ENCODE measurements at places on chromosomes 16 and 17.

GRCh38 chr17:12027658-12028057 is 7.0 kb downstream of the MAP2K4 start:
- peaks cover 20% of the 10 kb centered on the region for H3K4me1 ChIP-seq
- no peak overlapping the region for H3K4me3 ChIP-seq

- H3K27me3 ChIP-seq: no peaks in the 10 kb centered on the region
- no peak for DNase-seq
- peaks cover 44% of the 10 kb centered on the region for H3K4me1 ChIP-seq
- H3K36me3 ChIP-seq: peaks cover 3% of the 10 kb centered on the region
- H3K27ac ChIP-seq: no peak overlapping the region
- no peak overlapping the region for H3K4me3 ChIP-seq
Observed at GRCh38 chr16:4525634-4526277, 12.8 kb downstream of the CDIP1 start.

- H3K4me3 ChIP-seq: no peak overlapping the region
- H3K27me3 ChIP-seq: no peaks in the 10 kb centered on the region
- H3K4me1 ChIP-seq: peaks cover 68% of the 10 kb centered on the region
- peaks cover 17% of the 10 kb centered on the region for H3K36me3 ChIP-seq
Observed at GRCh38 chr16:68267612-68268405, 3.5 kb downstream of the SLC7A6 start.

DNA sequence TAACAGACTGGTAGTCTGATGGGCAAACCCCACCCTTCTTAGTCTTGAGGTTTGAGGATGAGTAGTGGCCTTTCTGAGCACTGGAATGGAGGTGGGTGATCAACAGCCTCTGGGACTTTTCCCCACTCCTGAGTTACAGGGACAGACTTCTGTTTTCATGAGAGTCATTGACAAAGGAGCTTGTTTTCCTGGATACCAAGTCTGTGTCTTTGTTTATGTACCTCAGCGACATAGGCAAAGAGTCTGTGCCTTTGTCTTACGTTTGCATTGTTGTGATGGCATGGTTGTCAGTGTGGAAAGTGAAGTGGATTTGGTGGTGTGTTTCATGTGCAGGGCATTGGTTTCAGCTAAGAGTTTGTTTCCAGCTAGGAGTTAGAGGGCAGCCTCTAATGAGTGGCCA is 17.5 kb downstream of the EPN2 start:
- H3K27me3 ChIP-seq: peaks cover 4% of the 10 kb centered on the region
- peaks cover 2% of the 10 kb centered on the region for H3K36me3 ChIP-seq
- no peaks in the 10 kb centered on the region for H3K4me1 ChIP-seq

DNA sequence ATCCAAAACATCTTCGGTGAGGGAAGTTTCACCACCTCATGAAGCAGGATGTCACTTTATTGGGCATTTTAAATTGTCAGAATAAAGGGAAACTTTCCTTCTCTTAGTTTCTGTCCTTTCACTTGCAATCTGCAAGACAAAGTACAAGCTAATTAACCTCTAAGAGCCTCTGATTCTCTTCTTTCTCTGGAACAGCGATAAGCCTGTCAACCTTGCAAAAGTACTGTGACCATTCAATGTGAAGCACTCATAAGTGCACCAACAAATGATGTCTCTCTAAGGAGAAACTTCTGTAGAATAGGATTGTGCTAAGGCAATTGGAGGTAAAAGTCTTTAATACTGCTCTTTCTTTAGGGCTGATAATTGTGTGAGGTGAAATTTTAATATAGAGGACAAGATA is 1622.3 kb downstream of the CDH8 start:
- no peaks in the 10 kb centered on the region for H3K27me3 ChIP-seq
- H3K4me1 ChIP-seq: no peaks in the 10 kb centered on the region
- no peaks in the 10 kb centered on the region for H3K36me3 ChIP-seq

DNA sequence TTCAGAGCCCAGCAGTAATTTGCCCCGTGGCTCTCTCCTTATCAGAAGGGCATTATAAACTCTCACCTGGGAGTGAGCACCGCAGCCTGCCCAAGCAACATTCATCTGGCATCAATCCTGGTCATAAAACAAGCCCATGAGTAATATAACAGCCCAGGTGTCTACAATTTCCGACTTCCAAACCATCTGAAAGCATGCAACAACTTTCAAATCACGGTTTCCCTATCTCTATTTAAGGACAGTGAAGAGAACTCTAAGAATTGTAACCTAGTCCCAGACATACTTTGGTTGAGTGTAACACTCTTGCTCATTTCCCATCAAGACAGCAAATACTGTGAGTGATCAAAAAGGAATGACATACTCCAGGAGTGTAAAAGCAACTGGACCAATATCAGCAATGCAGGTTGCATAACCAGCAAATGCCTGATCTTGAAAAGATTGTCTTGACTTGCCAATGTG is 487.4 kb upstream of the SOX9 start:
- no peak for DNase-seq
- H3K36me3 ChIP-seq: no peaks in the 10 kb centered on the region
- H3K4me3 ChIP-seq: no peak overlapping the region
- no peak overlapping the region for H3K27ac ChIP-seq

DNA sequence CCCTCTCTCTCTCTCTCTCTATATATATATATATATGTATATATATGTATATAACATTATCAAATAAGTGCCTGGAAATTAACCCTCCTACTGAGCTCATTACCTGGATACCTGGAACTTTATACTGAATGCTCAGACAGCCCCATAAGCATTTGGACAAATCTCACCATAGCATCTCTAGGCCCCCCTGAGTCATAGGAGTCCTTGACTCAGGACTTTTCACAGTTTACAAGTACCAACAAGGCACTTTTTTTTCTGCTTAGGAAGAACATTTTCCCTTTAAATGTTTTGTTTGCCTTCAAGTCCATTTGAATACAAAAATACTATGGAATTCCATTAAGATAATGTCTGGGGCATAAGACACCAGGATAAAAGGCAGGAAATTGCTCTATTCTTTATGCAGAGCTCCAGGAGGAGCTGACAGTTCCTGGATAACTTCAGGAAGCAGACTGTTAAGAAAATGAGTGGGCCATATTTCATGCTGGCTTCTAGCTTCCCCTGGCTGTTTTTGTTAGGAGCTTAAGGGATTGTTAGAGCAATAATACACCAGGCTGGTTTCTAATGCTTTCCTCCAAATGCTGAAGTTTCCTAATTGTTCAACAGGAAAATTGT is 171.7 kb upstream of the ASIC2 start:
- no peaks in the 10 kb centered on the region for H3K36me3 ChIP-seq
- no peak overlapping the region for H3K4me3 ChIP-seq
- no peak for DNase-seq
- H3K27me3 ChIP-seq: no peaks in the 10 kb centered on the region
- no peaks in the 10 kb centered on the region for H3K4me1 ChIP-seq

GRCh38 chr17:56676810-56677209 is 83.3 kb downstream of the NOG start:
- H3K27ac ChIP-seq: no peak overlapping the region
- H3K4me3 ChIP-seq: no peak overlapping the region
- peaks cover 13% of the 10 kb centered on the region for H3K4me1 ChIP-seq
- peaks cover 26% of the 10 kb centered on the region for H3K27me3 ChIP-seq
- DNase-seq: no peak

DNA sequence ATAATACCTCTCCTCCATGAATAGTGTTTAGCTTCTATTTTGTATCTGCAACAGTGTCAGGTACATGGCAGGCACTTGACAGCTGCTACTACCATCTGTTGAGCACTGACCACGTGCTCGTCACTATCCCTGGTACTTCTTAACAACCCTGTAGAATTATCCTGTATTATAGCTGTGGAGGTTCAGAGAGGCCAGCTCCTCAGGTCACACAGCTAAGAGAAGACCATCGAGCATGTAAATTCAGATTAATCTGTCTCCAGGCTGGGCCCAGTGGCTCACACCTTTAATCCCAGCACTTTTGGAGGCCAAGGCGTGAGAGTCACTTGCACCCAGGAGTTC is 26.3 kb downstream of the WSB1 start:
- no peaks in the 10 kb centered on the region for H3K4me1 ChIP-seq
- H3K36me3 ChIP-seq: peaks cover 26% of the 10 kb centered on the region
- DNase-seq: no peak
- no peaks in the 10 kb centered on the region for H3K27me3 ChIP-seq

DNA sequence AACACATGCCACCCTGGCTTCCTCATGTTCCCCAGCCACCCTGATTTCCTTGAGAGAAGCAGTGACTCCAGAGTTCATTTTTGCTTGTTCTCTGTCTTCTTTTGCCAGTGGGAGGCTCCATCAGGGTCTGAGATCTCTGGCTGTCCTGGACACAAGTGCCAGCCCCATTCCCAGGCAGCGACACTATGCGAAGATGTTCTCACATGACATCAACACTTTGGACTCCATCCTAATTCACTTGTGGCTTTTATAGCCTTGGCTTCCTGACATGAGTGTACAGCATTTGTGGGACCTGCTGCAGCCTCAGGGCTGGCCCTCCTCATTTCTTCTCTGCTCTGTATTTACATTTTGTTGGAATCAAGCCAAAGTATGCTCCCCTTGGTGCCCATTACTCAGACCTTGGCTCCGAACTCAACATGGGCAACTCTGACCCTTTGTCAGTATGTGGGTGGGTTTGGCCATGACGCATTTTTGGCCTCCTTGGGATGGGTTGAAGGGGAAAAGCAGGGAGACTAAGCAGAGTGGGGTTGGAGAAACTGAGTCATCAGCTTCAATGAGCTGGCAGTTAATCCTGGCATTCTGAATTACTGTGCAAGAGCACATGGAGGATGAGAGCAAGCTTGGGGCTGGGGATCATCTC is 119.0 kb upstream of the EEF2KMT start:
- H3K4me3 ChIP-seq: no peak overlapping the region
- peaks cover 10% of the 10 kb centered on the region for H3K27me3 ChIP-seq
- H3K36me3 ChIP-seq: no peaks in the 10 kb centered on the region
- DNase-seq: no peak
- no peaks in the 10 kb centered on the region for H3K4me1 ChIP-seq

DNA sequence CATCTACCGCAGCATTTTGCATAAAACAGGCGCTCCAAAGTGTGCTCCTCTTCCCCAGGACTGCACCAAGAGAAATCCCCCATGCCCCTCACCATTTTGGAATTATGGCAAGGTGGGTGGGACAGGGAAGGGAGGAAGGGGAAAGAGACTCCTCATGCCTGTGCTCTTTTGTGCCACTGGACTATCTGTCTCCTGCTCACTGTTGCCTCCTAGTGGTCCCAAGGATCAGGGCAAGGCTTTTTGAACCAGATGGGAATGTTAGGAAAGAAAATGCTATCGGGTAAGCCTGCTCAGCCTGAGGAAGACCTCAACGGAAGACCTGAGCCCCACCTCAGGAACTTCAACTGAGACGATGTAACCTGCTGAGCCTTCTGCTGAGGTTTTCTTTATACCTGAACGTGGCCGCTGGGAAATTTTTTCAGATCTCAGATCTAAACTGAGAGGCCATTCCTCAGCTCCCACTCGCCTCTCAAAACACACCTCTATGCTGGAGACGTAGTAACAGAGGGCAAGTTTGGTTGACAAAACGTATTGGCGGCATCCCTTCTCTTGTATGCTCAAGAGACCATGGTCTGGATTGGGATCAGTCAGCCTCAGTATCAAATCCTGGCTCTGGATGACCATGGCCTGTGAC is 58.3 kb downstream of the SPACA3 start:
- peaks cover 23% of the 10 kb centered on the region for H3K27me3 ChIP-seq
- no peaks in the 10 kb centered on the region for H3K36me3 ChIP-seq
- peak; percentile 51 for DNase-seq
- H3K4me1 ChIP-seq: no peaks in the 10 kb centered on the region

GRCh38 chr16:10831894-10832886 is 13.6 kb upstream of the TVP23A start:
- no peak for DNase-seq
- H3K27ac ChIP-seq: no peak overlapping the region
- H3K36me3 ChIP-seq: peaks cover 12% of the 10 kb centered on the region
- peaks cover 21% of the 10 kb centered on the region for H3K4me1 ChIP-seq
- peaks cover 22% of the 10 kb centered on the region for H3K27me3 ChIP-seq

- DNase-seq: no peak
- no peaks in the 10 kb centered on the region for H3K27me3 ChIP-seq
- no peak overlapping the region for H3K27ac ChIP-seq
- H3K4me1 ChIP-seq: no peaks in the 10 kb centered on the region
Observed at GRCh38 chr17:70552982-70553334, 383.6 kb downstream of the KCNJ2 start.

Data from activated CD8-positive, alpha-beta memory T cell treated with anti-CD3 and anti-CD28 coated beads, Interleukin-2, amount 10 ng/mL, durations not matched to agents 7 days and 5 days (primary cell).